Type B pancreatic cell (in vitro differentiated cells): ENCODE measurements at places on chromosomes 11 and 22. TPM values are rescaled to one million over a fixed set of nuclear protein-coding genes. Genes with fewer than 3 reads are reported as not detected.

The OR52I2 gene
- total RNA-seq: not detected in 2 replicates

The SCN4B gene
- 0.36 and 2.0 TPM in 2 replicates for total RNA-seq

The APOBEC3H gene
- 0.63 and 1.1 TPM in 2 replicates for total RNA-seq

The GAS2 gene
- total RNA-seq: 8.9 and 15.6 TPM in 2 replicates

The DDI1 gene
- total RNA-seq: not detected in 2 replicates

DNA sequence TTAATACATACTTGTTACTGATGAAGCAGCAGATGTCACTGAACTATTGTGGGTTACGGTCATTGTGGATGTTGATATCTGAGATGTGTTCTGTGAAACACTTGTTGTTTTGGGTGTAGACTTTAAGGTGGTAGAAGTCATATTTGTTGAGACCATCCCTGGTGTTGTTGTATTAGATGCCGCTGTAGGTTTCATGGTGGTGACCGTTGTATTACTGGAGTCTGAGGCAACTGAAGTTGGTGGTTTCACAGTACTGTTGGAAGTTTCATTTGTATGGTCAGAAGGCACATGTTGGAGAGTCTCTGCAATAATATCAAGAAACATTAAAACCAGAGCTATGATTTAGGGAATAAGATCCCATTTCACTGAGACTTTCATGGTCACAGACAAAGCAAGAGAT, 50.7 kb downstream of the TMEM123 start:
- no peak for DNase-seq

DNA sequence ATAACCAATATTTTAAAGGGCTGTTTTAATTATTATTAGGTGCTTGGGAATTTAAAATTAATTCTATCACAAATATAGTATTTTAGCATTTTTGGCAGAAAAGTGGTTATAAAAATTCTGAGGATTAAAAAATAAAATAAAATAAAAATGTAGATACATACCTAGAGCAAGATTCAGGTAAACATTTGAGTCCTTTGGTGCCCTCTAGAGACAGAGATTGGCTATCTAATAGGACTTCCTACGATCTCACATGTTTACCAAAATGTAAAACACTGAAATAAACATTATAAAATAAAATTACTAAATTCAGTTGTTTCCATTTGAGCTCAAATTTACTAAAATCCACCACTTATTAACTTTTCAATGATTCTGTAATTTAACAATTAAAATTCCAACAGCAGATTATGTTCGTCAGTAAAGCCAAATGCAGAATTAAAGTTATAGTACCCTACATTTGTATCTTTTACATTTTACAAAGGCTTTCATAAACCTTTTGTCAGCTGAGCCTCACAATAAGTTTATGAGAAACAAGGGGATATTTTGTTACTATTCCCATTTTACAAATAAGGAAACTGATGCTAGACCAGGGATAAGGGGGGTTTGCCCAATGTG, 27.7 kb downstream of the SLC36A4 start:
- DNase-seq: no peak

DNA sequence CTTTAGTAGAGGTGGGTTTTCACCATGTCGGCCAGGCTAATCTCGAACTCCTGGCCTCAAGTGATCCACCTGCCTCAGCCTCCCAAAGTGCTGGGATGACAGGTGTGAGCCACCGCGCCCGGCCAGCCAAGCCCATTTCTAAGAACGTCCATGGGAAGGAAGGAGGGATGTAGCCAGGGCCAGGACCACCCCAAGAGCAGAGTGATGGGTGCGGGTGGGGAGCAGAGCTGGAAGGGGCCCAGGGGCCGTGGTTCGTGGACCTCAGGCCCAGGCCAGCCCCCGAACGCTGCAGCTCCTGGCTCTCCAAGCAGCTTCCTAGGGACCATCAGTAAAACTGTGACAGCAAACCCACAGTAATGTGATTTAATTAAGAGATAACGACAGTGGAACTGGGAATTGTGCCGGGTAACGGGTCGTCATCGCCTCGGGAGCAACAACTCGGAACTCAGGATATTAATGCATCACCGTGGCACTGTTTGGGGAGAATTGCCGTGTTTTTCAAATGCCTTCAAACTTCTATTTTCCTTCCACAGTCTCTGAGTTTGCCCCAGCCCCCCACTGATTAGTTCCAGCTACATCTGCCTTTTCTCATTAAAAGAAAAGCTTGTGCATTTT, 74.3 kb downstream of the BRD1 start:
- DNase-seq: no peak

- no peak for DNase-seq
Measured at GRCh38 chr22:21964234-21964633, 11.6 kb upstream of the PPM1F start.

DNA sequence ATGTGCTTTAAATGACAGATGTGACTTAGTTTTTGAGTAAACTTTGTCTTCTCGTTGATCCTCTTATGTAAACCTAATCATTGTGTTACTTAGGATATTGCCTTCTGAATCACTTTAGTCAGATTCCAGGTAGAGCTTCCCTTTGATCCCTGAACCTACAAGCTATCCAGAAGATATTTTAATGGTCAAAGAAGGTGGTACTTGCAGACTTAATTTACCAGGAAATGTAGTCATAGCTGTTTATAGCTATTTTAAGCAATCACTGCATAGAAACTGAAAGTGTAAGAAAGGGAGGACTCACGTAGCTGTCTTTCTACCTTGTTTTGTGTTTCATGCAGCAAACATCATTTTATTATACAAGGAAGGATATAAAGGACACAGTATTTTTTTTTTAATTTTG, 189.5 kb downstream of the DDX10 start:
- DNase-seq: no peak

DNA sequence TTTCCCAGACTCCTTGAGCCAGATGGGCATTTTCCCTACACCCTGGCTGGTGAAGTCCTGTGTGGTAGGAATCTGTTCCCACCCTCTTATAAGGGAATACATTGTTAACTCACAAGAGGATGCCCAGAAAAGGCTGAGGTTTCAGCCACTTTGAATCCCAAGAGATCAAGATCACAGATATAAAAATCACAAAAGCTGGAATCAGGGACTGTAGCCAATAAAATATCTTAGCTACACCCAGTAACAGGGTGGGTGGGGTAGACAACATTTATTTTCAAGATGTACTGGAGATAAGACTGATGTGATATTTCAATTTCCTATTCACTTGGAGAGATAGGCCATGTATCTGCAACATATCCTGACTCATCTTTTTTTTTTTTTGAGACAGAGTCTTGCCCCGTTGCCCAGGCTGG, 50.3 kb downstream of the COPB1 start:
- no peak for DNase-seq

- no peak for DNase-seq
Measured at GRCh38 chr11:126102436-126102981, 39.8 kb upstream of the CDON start.

GRCh38 chr11:68127714-68128681, 6.8 kb upstream of the CHKA start:
- DNase-seq: peak; percentile 83

GRCh38 chr11:33411751-33412150, 154.6 kb downstream of the HIPK3 start:
- DNase-seq: no peak

DNA sequence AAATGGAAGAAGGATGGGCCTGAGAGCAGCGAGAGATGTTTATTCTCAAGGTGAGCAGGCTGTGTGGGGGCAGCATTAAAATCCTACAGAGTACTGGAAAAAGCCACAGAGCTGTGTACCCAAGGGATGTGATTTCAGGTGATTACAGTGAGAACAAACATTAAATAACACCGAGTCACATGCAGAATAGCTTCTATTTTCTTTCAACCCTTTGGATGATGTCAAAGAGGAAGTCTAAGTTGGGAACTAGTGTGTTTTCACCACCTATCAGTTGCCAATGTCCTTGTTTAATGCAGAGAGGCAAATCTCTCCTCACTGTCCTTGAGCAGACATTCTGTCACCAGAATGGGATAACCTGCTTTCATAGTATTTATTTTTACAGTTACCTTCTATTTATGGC, 379.6 kb upstream of the NARS2 start:
- no peak for DNase-seq

DNA sequence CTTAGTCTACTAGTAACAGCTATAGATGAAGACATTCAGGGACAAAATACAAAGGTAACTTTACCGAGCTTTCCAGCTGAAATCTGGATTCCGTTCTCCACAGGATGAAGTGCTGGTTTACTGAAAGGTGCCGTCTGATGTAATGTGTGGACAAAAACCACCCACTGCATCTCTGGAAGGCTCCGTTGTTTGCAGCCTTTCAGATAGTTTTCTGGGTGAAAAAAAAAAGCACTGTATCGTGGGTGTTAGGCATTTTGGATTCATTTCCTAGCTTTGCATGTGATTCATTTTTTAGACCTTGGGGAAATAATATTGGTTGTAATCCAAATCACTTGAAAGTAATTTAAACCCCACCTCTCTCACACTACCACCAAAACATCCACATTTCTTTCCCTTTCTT, 10.4 kb downstream of the JAM3 start:
- DNase-seq: no peak
